ENCODE measurements at places on chromosomes 2 and 18. TPM values are rescaled to one million over a fixed set of nuclear protein-coding genes. Genes with fewer than 3 reads are reported as not detected.

TPGS2 gene
- 40.3 TPM for total RNA-seq

DNA sequence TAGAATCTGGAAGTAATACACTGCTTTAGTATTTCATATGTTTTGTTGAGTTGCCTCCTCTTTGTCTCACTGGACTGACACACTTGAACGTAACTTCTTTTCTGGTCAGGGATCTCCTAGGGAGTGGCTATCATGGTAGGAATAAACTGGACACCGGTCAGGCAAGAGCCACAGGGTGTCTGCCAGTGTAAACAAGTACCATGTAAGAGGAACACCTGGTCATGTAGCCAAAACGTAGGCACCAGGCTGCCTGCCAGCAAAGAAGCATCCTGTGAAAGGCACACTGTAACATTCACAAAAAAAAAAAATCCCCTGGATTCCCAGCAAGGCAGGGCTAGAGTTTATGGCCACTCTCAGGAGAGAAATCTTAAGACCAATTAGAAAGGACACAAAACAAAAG is 372.8 kb upstream of the RND3 start:
- no peak for DNase-seq

CETN1 gene
- not detected for total RNA-seq

DNA sequence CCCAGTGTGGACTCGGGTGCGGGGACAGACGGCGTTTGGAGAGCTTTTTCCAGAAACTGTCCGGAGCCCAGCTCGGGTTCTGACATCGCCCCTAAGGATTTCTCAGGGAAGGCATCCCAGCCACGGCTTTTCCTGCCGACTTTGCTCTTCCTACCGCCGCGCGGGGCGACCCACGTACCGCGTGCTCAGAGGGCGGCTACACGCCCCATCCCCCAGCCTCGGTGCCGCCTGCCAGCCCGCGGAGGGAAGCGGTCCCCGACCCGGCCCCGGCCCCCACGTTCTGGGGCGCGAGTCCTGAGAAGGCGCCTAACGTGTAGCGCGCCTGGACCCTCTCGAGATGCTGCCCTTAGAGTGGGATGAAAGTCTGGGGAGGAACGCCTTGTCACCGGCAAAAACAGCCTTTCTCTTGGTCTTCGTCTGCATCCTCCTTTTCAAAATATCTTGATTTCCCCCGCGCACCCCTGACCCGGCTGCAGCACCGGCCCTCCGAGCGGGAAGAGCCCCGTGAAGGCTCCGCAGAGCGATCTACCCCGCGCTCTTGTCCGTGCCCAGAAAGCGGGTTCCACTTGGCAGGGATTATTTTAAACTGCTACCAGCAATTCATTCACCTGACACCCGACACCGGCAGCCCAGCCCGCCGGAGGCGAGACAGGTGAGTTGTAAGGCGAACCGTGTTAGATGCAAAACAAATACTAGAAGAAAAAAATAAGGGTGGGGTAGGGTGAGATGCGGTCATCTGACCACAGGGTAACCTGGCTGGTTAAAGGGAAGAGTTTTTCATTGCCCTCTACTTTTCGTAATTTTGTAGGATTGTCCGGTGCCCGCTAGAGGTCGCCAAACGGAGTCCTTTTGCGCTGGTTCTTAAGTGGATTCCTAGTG is 812 bp upstream of the KCNG3 start:
- DNase-seq = peak; percentile 71

GRCh38 chr2:29275186-29275585 is 160.0 kb downstream of the CLIP4 start:
- DNase-seq = no peak

- no peak for DNase-seq
These were observed 750 bp upstream of the RMP24 start for GRCh38 chr18:35971661-35972196.

ZNF892 gene
- 1.8 TPM for total RNA-seq

GRCh38 chr2:202025816-202026215 is 7.8 kb upstream of the FZD7 start:
- no peak for DNase-seq

DNA sequence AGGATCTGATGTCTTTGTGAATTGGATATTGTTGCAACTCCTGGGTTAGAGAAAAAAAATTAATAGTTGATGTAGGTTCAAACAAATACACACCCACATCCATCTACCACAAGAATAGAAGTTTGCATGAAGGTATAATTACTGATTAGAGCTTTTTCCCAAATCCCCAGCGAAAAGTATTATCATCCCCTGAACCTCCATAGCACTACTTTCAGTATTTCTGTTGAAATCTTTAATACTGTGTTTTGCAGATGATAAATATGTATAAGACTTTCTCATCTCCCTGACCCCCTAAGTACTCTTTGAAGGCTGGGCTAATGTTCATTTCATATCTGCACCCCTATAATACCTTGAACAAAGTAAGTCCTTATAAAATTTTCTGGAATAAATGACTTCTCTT is 6.4 kb downstream of the FN1 start:
- no peak for DNase-seq

DNA sequence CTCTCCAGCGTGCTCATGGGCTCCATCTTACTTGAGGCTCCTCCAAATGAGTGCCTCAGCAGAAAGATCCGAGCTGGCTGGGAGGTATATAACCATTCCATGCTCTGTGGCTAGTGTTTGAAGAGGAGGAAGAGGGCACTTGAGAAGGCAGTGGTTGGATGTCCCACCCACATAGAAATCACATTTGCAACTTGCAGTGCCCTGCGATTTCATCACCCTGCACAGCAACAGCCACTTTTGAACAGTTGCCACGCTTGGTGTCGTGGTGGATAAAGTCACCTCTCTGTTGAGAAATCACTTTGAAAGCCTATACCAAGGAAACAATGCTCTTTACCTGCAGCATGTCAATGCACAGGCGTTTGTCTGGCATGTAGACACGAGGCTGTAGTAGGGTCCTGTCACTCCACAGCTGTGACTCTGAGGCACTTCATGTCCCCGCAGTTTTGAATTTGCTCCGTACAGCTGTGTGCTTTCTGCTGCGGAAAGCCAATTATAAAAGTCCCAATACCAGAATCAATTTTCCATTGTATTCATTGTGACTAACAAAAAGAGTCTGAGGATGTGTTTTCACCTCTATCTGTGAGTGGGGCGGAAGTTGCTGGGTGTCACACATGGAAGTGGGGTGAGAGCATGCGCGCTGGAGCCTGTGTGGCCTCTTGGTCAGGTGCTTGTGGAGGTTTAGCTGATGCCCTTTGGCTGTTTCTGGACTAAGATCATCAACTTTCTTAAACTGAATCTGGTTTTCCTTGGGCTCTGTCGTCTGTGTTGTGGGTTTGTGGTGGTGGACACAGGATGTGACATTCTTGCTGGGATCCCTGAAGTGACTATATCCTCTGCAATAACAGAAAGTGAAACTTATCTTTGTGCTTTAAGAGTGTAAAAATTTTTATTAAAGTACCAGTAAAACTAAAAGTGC is 2.8 kb downstream of the CNDP2 start:
- peak; percentile 67 for DNase-seq

DNA sequence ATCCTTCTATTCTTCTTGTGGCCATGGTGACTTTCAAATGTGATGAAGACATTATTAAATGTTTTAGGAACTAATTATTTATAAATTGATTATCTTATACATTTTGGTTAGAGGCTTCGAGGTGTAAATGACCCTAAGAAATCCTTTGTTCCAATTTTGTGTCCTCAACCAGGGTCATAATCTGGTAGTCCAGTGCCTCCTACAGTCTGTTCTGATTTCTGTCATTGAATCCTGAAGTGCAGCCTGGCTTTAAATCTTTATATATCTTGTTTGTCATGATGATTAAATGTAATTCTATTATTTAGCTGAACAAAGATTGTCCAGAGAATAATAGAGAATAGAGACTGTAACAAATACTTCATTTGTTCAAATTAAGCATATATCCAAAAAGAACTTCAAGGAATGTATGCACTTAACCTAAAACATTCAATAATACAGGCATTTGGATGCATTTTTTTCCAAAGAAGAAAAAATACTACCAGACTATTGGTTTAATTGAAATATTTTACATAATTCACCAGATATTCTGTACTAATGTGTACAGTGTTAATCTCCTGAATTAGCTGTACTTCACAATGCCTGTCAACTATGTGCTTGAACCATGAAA is 89.8 kb downstream of the PRPF40A start:
- no peak for DNase-seq

GRCh38 chr2:162746310-162746709 is 92.3 kb downstream of the KCNH7 start:
- DNase-seq = no peak

GALNT5 gene
- 66.5 TPM for total RNA-seq

CCDC68 gene
- 50.9 TPM for total RNA-seq

OSR1 gene
- total RNA-seq = 1.3 TPM

DNA sequence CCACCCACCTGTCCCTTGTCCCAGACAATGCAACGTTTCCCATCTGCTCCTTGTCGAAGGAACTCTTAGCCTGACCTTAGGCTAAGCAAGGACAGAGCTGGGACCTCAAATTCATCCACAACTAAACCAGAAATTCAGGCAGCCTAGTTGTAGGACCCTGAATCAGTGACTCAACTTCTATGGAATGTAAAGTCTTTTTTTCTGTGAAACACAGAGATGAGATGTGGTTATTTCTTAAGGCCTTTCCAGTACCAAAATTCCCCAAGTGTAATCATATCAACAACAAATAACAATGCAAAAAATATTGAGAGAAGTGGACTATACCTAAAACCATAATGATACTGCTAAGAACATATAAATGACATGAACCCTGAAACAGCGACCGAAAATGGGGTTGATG is 46.7 kb downstream of the EN1 start:
- DNase-seq = no peak

GRCh38 chr18:80000877-80001276 is 12.5 kb upstream of the TXNL4A start:
- no peak for DNase-seq

DNA sequence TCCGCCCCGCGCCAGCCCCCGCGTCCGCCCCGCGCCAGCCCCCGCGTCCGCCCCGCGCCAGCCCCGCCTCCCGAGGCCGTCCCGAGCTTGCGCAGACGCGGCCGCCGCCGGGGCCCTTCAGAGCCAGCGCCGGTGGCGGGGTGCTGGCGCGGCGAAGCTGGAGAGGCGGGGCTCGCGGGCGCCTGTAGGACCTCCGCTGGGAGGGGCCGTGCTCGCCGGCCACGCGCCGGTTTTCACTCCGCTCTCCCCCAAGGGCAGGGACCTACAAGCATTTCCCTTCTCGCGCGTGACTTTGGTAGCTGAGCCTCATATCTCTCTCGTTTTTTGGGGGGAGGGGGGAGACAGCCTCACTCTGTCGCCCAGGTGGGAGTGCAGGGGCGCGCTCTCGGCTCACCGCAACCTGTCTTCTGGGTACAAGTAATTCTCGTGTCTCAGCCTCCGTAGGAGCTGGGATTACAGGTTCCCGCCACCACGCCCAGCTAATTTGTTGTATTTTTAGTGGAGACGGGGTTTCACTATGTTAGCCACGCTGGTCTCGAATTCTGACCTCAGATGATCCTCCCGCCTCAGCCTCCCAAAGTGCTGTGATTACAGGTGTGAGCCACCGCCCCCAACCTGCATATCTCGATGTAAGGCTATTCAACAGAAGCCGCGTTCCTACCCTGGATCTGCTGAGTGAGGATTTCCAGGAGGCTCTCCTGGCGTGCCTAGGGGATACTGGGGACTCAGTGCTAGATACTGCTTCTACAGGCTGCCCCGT is at the start of gene ZNF514:
ZNF514 (minus strand) TSS at position 159 of the 760 bp plus-strand sequence. CDS start 6,595 bp downstream, outside the sequence.
- peak; percentile 87 for DNase-seq

- DNase-seq = no peak
These were observed 22.2 kb downstream of the SKA1 start for GRCh38 chr18:50397023-50397422.

PFN4 gene
- not detected for total RNA-seq

- peak; percentile 9 for DNase-seq
These were observed 2.6 kb downstream of the SLC66A2 start for GRCh38 chr18:79948719-79949411.

DNA sequence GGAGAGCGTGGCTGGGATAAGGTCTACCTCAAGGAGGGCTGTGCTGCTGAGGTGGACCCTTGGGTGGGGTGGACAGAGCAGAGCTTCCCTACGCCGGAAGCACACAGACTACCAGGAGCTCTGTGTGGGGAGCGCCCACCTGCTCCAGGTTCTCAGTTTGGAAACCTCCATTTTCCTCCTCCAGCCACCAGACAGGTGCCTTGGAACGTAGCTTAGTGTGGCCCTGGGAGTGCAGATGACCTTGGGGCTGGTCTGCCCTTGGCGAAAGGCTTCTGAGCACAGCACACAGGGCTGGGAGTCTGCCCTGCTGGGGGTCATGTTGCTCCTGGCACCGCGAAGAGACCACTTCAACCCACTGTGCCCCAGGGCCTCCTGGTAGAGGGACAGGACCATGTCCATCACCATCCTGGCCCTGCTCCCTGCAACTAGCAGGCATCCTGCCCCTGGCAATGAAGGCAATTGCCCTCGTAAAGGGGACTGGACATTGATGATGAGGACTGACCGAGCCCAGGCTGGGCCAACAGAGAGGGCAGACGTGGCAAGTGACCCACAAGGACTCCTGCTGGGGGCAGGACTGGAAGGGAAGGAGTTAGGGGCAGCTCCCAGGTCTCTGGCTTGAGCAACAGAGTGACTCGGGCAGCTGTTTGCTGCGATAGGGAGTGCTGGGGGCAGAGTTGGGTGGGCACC is 214.7 kb downstream of the CYP26B1 start:
- DNase-seq = no peak

GRCh38 chr18:75529394-75529793 is 101.9 kb upstream of the SMIM21 start:
- no peak for DNase-seq

GRCh38 chr2:235774153-235774870 is 280.5 kb downstream of the AGAP1 start:
- DNase-seq = no peak

DNA sequence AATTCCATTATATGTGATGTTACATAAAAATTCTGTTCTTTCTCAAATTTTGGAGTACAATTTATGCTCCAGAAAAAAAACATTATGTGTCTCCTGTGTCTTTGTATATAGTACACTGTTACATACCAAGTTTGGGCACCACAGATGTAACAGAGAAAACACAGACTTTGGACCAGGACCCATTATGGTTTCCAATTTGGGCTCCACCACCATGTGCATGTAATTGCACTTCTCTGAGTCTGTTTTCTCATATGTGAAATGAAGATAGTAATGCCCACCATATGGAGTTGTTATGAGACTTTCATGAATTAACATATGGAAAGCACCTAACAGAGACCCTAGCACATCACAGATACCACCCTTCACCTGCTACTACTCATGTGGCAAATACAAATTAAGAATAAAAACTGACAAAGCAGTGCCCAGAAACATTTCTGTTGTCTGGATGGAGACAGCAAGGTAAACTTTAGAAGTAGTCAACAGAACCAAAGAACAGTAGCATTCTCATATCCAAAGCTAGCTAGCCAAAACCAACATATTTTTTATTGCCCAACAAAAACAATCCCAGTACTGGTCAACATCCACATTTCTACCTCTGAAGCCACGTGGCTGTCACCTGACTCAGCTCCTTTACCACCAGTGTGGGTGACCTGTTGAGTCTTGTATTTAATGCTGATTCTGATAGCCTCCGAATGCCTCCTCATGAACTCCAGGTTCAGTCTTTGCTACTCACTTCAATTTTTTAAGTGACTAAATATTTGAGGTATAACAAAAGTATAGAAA is 42.9 kb downstream of the ANTXR1 start:
- no peak for DNase-seq

- no peak for DNase-seq
These were observed 802.7 kb downstream of the RNF144A start for GRCh38 chr2:7719876-7720275.
